ENCODE measurements at places on chromosomes 2 and 18.

DNA sequence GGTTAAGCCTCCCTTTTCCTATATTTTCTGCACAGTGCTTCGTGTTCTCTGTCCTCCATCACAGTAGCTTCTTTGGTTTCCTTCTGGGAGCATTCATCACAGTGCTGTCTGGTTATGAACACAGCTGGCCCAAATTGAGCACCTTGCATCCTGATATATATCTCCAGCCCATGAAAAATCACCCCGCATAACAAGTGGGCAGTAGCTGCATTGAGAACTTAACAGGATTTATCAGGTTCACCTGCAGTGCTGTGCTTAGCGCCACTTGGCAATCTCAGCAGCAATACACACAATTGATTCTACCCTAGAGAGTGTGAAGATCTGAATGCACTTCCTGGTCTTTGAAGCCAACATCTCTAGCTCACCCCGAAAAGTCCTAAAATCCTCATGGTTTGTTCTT lies 408.0 kb downstream of the RNF144A start:
- DNase-seq, result no peak

DNA sequence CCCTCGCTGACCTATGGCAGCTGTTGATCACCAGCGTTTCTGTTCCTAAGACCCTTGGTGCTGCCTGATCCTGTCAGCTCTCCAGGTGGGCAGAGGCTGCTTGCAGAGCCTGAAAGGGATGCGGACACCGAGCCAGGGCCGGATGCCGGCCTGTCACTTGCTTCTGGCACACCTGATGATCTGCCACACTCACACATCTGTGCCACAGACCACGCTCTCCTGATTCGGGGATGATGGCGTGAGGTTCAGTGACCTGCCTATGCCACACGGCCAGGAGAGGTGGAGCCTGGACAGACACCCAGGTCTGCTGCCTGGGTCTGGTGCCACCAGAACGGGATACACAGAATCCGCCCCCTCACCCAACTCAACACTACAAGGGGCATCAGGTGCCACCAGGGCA lies 129.4 kb upstream of the GLI2 start:
- no peak for DNase-seq

GRCh38 chr18:55144193-55144930 lies 185.1 kb upstream of the CCDC68 start:
- no peak for DNase-seq

GRCh38 chr2:216560838-216561270 lies 62.2 kb downstream of the RPL37A start:
- peak; percentile 92 for DNase-seq

- no peak for DNase-seq
Measured at GRCh38 chr2:133680343-133681049, 112.2 kb upstream of the NCKAP5 start.

GRCh38 chr2:217740178-217740577 lies 262.6 kb downstream of the TNS1 start:
- peak; percentile 28 for DNase-seq

GRCh38 chr2:240956171-240956934 lies 42.1 kb upstream of the SNED1 start:
- DNase-seq, result no peak

DNA sequence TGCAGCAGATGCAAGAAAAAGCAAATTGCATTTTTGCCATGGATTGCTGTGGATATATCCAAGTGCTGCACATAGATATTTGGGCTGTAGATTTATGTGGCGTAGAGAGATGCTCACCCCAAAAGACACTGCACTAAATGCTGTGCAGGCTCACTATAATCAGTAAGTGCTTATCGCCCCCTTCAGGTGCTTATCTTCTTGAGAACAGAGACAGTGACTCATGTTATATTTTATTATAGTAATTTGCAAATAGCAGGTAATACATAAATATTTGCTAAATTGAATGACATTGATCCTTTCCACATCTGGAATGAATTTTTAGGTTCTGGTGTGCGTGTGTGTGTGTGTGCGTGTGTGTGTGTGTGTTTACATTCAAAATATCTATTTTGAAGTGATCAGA lies 36.8 kb upstream of the PLEKHM3 start:
- peak; percentile 60 for DNase-seq

- DNase-seq, result no peak
Measured at GRCh38 chr2:68127358-68128242, 30.1 kb upstream of the PNO1 start.

GRCh38 chr2:143632751-143633374 lies 503.6 kb downstream of the ARHGAP15 start:
- no peak for DNase-seq

DNA sequence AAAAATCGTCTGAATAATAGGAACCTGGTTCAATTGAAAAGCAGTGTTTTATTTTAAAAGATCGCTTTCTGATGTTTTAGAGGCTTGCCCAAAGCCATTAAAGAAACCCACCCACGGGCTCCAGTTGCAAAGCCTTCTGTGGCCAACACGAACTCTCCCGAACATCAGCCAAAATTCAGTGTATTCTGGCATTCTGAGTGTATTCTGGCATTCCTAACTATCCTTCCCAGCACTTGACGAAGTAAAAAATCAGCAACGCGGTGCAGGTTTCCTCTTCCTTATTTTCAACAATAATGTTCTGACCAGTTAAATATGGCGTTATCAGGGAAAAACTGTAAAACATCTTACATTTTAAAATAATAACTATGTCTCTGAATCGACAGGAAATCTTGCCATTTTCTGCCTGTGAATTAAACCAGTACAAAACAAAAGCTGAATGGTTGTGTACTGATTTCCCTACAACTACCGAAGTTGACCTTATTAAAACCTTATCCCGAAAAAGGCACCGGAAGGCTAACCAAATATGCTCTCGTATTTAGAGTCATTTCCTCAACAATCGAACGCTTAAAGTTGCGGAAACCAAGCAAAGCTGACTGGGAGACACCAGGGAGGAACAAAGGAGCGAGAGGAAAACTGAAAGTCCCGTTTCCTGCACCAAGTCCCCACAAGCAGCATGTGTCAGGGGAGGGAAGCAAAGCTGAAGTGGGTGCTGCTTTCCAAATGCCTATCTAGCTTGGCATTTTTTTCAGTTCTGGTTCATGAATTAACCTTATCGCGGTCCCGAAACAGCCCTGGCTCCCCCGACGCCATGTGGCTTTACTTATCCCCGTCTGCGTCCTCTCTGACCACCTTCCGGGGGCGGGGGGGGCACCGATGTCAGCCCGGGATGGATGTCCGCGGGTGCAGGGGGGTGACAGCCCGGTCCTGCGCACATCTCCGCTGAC lies 44.3 kb downstream of the ZNF516 start:
- DNase-seq, result peak; percentile 62

- DNase-seq, result peak; percentile 70
Measured at GRCh38 chr2:84946204-84947009, 24.6 kb upstream of the KCMF1 start.

GRCh38 chr18:58491773-58492752 lies 136.8 kb downstream of the ALPK2 start:
- no peak for DNase-seq

DNA sequence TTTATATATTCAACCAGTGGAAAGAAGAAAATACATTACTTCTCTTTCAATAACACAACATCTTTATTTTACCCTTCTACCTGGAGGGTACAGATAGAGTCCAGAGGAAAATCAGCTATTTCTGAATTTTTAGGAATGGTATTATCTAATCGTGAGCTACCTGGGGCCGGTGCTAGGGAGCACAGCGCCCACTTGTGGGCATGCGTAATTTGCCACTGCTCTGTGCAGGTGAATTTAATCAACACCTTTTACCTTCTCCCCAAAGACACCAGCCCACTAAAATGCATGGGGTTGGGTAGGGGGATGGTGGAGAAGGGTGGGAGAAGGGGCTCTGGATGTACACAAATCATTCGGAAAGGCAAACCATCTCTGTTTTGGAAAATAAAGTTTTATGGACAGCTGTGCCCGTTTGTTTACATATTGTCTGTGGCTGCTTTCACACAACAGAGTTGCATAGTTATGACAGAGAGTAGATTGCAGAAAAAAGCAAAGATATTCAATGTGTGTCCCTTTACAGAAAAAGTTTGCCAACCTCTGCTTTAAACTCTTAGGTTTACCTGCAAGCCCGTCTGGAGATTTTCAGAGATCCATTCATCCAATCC lies 51.5 kb upstream of the DCC start:
- no peak for DNase-seq

- no peak for DNase-seq
Measured at GRCh38 chr2:85376291-85377065, 21.9 kb downstream of the ELMOD3 start.

DNA sequence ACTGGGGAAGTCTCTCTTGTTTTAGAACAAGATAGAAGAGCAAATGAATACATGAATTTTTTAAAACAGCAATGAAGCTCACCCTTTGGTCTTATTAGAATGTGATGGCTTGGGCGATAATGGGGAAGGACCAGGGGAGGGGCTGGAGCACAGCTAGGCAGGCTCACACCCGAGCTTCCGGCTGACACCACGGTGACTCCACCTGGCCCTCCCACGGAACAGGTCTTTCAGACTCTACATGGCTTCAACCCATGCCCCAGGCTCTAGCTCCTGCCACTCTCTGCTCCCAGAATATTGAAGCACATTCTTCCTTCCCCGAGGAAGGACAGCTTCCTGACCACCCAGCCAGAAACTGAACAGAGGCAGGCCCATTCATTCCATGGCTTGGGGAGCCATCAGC lies 127.5 kb upstream of the AGAP1 start:
- no peak for DNase-seq

GRCh38 chr2:206353685-206354084 lies 79.2 kb downstream of the ZDBF2 start:
- peak; percentile 5 for DNase-seq

DNA sequence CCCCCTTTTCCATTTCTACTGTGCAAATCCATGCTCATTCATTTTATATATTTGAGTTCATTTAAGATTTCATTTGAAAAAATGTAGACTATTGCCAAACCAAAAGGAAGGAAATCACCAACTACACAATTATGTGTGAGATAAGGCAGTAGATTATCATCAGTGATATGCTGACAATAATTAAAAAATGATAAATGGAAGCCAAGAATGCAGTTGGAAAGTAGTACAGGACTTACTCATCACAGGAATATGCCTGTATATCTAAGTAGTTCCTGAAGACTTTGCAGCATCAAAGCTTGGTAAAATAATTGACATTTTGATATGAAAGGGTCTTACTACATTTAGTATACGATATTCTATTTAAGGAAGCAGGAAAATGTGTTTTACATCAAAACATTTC lies 166.1 kb upstream of the OTX1 start:
- peak; percentile 61 for DNase-seq

DNA sequence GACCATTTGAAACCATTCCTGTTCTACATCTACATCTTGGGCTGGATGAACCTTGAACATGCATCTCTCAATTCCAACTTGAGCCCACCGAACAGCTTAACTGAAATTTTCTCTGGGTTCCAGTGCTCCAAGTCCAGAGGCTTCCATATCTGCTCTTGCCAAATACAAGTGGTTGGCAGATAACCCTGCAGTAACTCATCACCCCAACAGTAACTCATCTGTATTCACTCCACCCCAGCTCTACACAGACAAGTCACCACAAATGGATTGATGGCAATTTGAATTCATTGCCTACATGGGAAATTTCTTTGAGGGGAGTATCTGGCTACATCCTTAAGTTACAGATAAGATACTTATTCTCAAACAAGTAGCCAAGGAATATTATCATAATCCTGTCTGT lies 502.4 kb upstream of the TNP1 start:
- no peak for DNase-seq

DNA sequence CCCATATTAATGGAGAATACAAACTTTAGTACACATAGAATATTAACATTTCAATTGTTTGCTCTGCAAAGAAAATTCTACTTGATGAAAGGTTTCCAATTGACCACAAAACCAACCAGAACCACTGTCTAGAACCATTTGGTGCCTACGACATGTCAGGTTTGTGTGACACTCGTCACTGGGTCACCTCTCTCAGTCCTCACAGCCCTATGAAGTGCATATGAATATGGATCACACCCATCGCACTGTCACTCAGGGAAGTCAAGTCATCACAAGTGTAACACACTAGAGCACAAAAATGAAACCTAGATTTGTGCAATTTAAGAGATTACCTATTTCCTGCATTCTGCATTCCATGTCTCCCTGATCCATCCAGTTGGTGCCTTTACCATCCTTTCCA lies 43.7 kb downstream of the PTPN2 start:
- no peak for DNase-seq

GRCh38 chr18:23810396-23810795 lies 121.1 kb downstream of the LAMA3 start:
- no peak for DNase-seq

- no peak for DNase-seq
Measured at GRCh38 chr2:63600881-63601460, 12.2 kb downstream of the MDH1 start.

DNA sequence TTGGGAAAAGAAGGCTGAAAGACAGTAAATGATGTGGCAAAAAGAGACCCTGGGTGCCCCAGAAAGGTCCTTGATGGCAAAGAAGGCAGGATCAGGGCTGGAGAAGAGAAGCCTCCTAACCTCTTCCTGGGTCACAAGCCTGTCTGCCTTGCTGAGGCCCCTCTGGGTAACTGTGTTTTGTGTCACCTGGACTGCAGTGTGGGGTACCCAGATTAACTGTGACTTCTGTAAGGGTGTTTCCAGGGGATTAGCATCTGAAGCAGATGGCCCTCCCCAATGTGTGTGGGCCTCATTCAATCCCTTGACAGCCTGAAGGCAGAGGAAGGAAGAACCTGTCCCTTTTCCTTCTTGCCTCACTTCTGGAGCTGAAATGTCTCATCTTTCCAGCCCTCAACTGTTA lies 35.6 kb upstream of the APCDD1 start:
- DNase-seq, result no peak

GRCh38 chr2:2926009-2926857 lies 451.4 kb downstream of the EIPR1 start:
- no peak for DNase-seq

GRCh38 chr2:99903981-99904380 lies 238.4 kb downstream of the AFF3 start:
- DNase-seq, result no peak

DNA sequence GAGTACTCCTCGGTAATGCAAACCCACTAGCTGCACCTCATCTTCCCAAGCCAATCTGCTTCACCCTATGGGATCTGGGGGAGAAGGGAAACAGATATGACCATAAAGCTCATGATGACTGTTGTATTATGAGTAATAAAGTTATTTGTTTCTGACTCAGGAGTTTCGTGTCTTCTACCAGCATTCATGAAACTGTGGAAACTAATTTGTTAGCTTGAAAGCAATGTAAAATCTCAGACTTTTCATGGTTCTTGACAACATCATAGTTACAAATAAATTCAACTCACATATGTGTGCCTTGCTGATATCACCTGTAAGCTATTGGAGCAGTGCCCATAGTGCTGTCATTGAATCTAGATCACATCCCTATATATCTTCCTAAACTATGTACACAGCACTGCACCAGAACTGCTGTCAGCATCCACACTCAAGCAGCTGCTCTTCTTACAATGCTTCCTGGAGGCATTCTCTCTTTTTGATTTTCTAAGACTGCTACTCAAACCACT lies 135.6 kb upstream of the KYNU start:
- no peak for DNase-seq

DNA sequence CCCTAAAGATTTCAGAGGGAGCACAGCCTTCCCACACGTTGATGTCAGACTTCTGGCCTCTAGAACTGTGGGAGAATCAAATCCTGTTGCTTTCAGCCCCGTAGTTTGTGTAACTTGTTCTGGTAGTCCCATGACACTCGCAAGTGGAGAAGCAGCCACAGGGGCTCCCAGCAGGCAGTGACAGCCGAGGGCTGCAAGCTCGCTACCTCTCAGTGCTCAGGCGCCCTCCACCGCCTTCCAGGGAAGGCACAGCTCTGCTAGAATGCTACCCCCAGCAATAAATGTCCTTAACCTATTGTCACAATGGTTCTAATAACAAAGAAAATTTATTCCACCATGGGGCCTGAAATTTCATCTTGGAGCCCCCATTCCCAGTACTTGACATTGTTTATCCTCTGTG lies 143.1 kb upstream of the ZNF236 start:
- no peak for DNase-seq
